ENCODE measurements at places on chromosomes 1 and 21.
A peak's percentile ranks its signal among the peaks of the same experiment; 100 is the strongest.

GRCh38 chr1:229716704-229717103, 90.7 kb downstream of the URB2 start:
- DNase-seq, result no peak

GRCh38 chr1:201639391-201639790, 100.5 kb downstream of the NAV1 start:
- no peak for DNase-seq

DNA sequence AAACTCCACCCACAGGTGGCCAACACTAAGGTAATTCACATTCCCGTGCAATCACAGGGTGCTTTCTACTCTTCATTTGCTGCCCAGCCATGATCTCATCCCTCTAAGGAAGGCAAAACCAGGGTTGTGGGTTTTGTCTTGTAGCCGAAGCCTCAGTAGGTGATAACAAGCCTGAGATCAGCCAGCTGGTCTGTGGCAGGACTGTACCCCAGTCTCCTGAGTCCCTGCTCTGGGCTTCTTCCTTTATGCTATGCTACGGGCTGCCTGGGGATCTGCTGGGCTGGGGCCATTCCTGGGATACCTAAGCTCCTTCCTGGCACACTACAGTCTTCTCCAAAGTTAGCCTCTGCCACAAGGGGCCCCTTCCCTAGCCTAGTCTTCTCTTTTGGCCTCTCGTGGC, 9.8 kb downstream of the PPFIA4 start:
- no peak for DNase-seq

DNA sequence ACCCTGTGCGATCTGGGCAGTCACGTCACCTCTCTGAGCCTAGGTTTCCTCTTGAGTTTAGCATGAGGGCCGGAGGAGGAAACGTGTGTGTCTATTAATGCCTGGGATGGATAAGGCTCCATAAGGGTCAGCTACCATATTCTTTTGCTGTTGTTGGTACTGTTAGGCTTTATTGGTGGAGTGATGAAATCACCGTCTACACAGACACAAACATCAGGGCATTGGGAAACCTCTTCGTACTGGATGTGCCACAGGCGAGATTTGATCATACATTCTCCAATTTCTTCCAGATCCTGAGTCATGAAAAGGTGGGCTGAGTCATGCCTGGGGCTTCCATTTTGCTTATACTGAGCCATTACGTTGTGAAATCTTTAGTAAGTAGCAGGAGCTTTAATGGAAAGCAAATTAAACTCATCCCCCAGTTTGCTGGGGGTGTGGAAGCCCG, 24.9 kb upstream of the GRHL3 start:
- DNase-seq, result peak; percentile 24

- no peak for DNase-seq
Observed at GRCh38 chr1:13554798-13555197, 28.8 kb upstream of the PDPN start.

DNA sequence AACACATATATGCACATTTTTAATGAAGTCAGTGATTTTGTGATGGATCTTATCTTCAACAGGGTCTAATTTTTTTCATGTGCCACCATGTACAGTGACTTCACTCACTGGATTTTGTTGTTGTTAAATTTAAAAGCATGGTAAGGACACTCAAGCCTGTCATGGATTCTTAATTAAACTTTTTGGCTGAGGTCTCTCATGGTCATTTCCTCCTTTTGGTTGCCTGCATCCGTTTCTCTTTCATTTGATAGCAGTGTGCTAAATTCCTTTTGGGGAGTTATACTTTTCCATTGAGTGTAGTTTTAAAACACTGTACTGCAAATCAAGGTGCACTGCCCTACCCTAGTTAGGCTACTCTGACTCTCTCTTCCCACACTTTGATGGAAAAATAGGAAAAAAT, 13.2 kb upstream of the CRB1 start:
- DNase-seq, result no peak

DNA sequence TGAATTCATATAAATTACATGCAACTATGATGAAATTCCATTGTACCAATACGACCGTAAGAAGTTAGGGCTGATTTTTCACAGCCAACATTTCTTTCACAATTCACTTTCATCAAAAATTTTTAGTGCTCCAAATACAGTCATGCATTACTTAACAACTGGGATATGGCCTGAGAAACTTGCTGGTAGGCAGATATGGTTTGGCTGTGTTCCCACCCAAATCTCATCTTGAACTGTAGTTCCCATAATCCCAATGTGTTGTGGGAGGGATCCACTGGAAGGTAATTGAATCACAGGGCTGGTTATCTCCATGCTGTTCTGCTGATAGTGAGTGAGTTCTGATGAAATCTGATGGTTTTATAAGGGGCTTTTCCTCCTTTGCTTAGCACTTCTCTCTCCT, 244.4 kb downstream of the AKT3 start:
- DNase-seq, result no peak

GRCh38 chr21:32868631-32869454, 97.3 kb upstream of the PAXBP1 start:
- no peak for DNase-seq

DNA sequence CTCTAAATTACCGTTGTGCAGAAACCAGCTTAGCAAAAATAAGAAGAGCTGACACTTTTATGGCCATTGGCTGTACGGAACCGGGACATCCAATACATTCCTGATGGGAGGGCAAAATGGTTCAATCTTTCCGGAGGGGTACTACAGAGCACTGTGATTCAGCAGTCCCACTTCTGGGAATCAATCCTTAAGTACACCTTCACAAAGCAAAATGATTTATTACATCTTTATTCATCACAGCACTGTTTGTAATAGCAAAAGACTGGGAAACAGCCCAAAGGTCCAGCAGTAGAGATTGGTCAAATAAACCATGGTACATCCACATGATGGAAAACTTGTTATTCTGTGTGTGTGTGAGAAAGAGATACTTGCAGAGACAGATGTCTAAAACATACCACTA, 9.7 kb downstream of the GNG12 start:
- DNase-seq, result no peak

GRCh38 chr1:66552829-66553228, 18.9 kb downstream of the SGIP1 start:
- DNase-seq, result no peak

- DNase-seq, result no peak
Observed at GRCh38 chr1:25651036-25651640, 34.5 kb downstream of the MAN1C1 start.

DNA sequence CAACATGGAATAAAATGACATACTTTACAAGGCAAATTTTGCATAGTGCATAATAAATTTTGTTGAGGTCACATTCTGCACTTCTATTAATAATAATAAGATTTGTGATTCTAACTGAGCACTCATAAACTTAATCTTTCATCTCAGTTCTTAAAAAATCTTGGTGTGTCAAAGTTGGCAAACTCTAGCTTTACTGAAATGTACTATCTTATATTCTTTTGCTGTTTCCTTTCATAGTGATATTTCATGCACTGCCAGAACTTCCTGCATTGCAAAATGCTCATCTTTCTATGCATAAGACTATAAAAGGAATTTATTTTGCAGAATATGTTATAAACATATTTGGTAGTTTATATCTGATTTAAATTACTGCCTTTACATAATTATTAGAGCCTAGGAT, 797.6 kb downstream of the ADGRL2 start:
- DNase-seq, result no peak

- DNase-seq, result no peak
Observed at GRCh38 chr1:177849579-177850290, 120.1 kb downstream of the SEC16B start.

GRCh38 chr1:63148825-63149645, 173.3 kb upstream of the FOXD3 start:
- DNase-seq, result peak; percentile 16

DNA sequence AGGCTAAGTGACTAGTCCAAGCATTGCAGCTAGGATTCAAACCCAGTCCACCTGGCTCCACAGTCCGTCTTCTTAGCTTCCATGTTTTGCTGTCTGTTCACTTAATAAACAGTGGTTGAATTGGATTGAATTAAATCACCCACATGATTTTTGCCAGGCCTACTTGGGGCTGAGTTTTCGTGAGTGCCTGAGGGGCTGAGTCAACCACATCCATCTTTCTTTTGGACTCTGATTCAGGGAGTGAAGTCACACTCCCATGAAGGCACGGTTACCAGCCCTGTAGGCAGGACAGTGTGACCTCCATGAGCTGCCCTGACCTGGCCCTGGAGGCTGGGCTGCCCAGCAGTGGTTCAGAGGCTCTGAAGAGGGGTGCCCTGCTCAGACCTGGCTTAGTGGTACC, 123.7 kb downstream of the ACTL8 start:
- no peak for DNase-seq

GRCh38 chr1:23563003-23563402, 3.7 kb upstream of the ID3 start:
- DNase-seq, result no peak
